ENCODE measurements at places on chromosomes 11 and 22.
A peak's percentile ranks its signal among the peaks of the same experiment; 100 is the strongest.

DNA sequence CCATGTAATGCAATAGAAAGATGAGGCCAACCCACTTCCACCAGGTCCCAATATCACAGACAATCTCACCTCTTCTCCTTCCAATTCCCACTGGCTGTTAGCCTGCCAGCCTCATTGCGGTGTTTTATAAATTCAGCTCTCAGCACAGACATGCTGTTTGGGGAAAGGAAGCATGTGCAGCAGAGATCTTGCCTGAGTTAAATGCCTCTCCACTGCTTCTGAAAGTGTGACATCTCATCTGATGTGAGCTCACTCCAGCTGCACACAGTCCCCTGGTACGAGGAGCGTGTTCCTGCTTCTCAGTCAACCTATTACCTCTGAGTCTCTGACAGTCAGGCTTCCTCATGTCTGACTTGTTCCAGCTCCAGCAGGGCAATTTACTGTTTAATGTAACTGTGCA, 122.7 kb upstream of the GUCY1A2 start:
- DNase-seq: no peak

GRCh38 chr11:87266751-87267150, 229.0 kb downstream of the TMEM135 start:
- no peak for DNase-seq

DNA sequence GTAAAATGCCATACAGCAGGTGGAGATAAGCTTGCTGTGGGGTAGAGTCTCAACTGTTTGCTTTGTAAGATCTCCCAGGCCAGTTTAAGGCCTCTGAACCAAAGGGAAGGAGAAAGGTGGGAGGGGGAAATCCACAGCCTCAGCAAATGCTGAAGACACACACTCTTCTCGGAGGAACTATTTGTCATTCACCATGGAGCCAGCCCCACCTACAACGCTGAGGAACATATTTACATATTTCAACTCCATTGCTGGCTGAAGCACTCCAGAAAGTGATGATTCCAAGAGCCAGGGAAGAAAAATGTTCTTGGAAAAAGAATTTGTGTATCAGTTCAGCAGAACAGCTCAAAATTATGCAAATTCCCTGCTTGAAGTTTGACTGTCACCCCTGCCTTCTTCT, 6.5 kb downstream of the TENM4 start:
- DNase-seq: no peak

DNA sequence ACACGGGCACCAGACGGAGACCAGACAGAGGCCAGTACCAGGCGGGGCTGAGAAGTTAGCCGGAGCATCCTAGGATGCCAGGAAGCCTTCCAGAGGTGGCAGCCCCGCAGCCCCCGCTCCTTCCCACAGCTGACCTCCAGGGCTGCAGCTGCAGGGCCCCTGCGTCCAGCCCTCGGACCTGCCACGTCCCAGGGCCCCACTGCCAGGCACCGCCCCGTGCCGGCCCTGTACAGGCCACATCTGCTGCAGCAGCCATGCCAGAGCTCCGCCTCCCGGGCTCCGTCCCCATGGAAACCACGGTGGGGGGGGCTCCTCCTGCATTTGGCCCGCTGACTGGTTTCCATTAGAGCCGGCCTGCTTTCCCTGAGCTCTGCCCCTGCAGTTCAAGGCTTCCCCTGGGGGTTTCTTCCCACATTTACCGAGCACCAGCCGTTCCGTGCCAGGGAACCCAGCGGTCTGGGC, 62.5 kb upstream of the PPARA start:
- peak; percentile 47 for DNase-seq

All from amniotic stem cell (primary cell).